ENCODE measurements at places on chromosomes 1 and 21. TPM values are rescaled to one million over a fixed set of nuclear protein-coding genes. Genes with fewer than 3 reads are reported as not detected.

GRCh38 chr1:246588159-246588721 lies 22.0 kb downstream of the CNST start:
- no peak for DNase-seq

GRCh38 chr1:225378880-225379279 lies 49.0 kb downstream of the LBR start:
- DNase-seq: no peak

GRCh38 chr21:21632926-21633325 lies 634.7 kb downstream of the NCAM2 start:
- DNase-seq: no peak

The CBR3 gene
- not detected for total RNA-seq

- DNase-seq: no peak
Measured at GRCh38 chr1:1672181-1672965, 13.6 kb upstream of the CDK11B start.

DNA sequence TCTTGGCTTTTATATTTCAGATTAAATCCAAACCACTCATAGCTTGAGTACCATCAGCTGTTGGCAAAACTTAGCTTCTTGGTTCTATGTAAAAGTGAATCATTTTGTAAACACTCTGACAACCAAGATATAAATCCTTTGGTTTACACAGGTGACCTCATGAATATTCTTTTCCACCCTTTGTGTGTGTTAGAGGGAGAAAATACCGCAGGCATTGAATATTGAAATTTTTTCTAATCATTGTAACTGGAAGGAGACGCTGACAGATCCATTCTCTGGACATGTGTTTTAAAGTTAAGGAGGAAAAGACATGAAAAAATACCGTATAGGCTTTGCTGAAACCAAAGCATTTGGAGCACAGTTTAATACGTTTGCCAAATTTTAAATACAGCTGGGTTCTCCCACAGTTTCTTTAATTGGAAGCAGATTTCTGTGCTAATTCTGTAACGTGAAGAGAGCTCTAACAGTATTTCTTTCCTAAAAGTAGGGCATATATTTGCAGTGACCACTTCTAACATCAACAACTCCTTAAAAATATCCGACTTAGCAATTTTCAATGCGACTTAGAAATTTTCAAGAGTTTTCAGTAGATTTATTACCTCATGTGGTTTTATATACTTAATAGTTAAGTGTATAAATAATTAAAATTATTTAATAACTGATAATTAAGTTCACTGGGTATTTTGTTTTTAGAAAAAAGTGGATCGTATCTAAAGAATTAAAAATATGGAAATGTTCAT lies 388.2 kb downstream of the USP25 start:
- no peak for DNase-seq

The RUNX3 gene
- total RNA-seq: 0.07 TPM

DNA sequence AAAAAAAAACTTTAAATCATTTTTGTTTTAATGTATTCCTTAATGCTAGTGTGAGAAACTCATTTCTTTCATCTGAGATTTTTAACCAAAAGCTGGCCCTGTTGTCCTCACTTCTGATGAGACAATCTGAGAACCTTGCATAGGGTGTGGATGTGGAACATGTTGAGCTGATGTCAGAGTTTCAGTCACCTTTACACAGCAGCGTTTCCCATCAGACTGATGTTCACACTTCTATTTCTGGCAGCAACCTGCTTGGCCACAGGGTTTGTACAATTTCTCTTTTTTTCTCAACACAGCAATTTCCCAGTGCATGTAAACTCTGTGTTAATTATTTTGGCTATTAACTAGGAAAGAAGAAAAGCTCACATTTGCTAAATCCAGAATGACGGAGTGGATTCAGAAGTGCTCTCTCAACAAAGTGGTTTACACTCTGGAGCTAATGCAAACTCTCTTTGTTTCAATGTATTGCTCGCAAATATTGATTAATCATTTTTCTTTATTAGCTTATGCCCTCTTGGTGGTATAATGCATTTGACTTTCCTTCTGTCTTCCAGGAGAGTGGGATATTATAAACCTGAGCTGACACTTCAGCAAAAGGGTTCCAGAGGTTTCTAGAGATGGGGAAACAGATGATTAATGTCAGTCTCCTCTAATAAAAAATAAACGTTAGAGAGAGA lies 70.5 kb upstream of the HSPA13 start:
- no peak for DNase-seq

The PPIH gene
- 53.4 TPM for total RNA-seq

DNA sequence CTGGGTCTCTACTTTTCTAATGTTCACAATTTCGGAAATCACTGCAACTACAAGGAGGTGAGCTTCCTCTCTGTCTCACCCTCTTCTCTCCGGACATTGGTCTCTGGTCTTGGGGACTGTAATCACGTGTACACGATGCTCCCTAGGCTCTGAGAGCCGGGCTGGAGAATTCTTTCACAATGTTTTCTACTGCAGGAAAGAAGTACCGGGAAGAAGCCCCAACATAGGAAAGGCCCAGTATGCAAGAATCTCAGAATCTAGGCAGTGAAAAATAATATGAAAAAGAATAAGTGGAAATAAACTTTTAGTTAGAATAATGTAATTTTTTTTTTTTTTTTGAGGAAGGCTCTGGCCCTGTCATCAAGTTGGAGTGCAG lies 13.5 kb upstream of the HJV start:
- DNase-seq: no peak

- no peak for DNase-seq
Measured at GRCh38 chr1:40711465-40712404, 20.2 kb downstream of the NFYC start.

The SPRR2B gene
- not detected for total RNA-seq

DNA sequence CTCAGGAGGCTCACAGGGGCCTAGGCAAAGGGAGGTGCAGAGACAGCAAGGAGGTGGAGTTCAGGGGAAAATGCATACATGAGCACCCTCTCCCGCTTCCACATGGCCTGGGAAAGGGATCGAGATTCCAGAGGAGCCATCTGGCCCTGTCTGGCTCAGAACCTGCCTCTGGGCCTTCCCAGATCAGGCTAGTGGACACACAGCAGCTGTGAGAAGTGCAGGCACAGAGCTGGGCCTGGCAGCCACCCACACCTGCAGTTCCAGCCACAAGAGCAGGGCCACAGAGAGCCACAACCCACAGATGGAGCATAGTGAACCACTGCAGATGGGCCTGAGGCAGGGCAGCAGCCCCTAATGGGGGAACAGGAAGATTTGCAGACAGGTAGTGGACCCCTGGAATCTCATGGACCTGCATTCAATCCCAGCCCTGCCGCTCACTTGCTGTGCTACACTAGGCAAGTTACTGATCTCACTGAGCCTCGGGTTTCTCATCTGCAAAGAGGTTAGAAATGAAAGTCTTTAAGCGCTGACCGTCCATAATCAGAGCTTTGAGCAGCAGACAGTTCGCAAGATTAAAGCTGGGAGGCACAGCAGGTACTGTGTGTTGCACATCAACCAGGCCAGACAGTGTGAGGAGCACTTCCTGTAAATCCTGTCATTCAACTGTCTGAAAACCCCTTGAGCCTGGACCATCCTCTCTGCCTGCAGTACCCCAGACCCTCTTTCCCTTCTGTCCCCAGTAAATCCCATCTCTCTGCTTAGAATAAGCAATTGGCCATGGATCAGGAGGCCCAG lies 58.0 kb downstream of the MATN1 start:
- DNase-seq: no peak

DNA sequence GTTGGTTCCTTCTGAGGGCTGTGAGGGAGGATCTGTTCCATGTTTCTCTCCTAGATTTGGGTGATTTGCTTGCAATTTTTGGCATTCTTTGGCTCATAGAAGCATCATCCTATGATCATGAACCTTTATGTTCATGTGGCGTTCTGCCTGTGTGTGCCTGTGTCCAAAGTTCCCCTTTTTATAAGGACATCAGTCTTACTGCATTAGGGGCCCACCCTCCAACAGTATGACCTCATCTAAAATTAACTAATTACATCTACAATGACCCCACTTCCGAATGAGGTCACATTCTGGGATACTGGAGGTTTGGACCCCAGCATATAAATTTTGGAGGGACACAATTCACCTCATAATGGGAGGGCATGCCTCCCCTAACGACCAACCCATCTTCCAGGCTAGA lies 12.8 kb upstream of the CAMK1G start:
- DNase-seq: no peak

GRCh38 chr1:156692925-156693847 lies 12.2 kb downstream of the CRABP2 start:
- peak; percentile 81 for DNase-seq

DNA sequence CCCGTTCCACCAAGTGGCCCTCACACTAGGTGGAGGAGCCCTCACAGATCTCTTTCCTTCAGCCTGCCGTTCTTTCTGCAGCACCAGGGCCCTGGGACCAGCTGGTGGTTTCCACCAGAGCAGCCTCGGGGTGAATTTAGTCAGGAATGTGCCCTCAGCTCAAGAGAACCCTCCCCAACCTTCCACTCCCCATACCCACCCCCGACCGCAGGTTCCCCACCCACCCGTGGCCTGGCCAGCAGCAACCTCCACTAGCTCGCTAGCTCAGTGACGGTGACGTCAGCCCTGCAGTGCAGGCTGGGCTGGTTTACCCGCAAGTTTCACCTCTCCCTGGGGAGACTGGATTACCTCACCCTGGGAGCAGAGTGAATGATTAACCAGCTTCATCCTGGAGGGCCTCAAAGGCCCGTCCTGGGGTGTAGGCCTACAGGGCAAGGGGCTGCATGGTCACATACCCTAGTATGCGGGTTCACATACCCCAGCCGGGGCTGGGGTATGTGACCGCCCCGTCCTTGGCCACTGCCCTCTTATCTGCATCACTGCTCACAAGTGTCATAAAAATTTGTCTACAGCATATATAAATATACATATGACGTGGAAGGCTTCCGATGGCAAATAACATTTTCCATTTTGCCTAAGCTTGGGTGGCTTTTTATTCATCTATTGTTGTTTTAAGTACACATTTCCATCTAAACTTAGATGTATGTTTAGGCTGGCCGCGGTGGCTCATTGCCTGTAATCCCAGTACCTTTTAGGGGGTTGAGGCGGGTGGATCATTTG lies 24.5 kb downstream of the ELF3 start:
- peak; percentile 76 for DNase-seq

The FYB2 gene
- total RNA-seq: 9.6 TPM

GRCh38 chr1:32884726-32885125 lies 1.6 kb upstream of the HPCA start:
- DNase-seq: no peak

DNA sequence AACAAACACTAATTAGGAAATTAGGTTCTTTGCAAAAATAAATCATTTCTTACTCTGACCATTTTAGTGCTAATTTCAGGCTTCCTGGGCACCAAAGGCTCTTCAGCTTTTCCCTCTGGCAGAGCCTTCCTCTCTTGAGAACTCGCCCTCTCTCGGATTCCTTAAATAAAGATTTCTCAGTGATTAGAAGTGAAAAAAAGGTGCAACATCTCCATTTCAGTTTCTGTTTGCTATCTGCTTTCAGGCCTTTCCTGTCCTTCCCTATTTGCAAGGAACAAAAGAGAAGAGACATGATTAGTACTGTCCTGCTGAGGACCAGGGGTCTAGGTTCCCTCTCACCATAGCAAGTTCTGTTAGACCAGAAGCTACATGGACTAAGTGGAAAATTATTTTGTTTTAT lies 27.8 kb upstream of the CACYBP start:
- no peak for DNase-seq

DNA sequence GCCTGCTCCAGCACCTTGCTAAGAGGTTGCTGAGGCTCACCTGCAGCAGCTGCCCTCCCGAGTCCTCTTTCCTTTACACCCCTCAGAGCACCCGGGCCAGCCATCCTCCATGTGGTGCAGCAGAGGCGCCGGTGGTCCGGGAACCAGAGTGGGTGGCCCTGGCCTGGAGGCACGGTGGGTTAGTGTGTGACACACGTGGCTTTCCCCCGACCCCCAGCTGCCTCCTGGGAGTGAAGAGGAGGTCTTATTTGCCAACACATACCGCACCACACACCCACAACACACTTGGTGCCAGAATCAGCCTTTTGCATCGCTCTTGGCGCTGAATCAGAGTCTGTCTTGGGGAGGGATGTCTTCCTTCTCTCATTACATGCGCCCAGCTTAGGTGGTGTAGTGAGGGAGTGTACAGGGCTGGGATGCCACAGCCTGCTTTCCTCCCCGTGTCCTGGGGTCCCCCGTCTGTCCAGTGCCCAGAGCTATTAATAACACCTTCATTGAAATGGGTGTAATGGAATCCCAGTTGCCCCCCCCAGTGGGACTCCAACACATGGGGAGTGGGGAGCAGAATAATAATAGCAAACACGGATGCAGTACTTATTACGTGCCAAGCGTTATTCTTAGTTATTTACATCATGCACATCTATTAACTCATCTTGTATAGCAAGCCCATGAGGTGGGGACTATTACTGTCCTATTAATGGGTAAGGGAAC lies 38.2 kb downstream of the MAPKAPK2 start:
- no peak for DNase-seq

GRCh38 chr1:9922342-9922741 lies 12.3 kb upstream of the CTNNBIP1 start:
- DNase-seq: no peak

GRCh38 chr1:117427297-117427696 lies 60.0 kb downstream of the MAN1A2 start:
- no peak for DNase-seq

The GPR25 gene
- total RNA-seq: not detected

DNA sequence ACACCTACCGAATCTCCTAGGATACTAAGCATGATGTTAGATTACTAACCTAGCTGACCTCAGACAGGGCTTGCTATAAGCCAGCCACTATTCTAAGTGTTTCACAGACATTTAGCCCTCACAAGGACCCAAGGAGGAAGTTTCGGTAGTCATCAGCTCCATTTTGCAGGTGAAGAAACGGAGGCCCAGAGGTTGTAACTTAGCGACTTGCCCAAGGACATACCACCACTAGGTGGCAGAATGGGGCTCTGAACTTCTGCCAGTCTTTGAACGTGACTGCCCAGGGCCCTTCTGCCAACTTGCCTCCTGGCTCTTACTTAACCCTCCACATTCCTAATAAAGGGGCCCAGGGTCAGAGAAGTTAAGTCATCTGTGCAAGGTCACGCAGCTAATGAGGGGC lies 283.5 kb downstream of the C1orf94 start:
- peak; percentile 23 for DNase-seq

DNA sequence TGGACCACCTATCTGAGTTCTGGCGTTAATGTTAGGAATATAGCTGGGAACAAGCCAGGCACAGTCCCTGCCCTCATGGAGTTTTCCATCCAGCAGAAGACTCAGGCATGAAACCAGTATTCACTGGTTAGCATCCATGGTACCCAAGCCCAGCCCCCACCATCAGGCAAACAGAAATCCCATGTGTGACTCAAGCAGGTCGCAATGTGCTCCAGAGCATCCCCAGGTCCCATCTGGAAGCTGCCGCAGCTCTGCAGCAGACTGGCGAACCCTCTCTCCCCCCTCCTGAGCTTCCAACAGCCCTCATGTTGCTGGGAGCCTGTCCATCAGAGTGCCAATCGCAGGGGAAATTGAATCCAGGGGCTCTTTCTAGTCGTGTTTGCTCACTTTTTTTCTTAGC lies 174.2 kb downstream of the RRAGC start:
- no peak for DNase-seq

- no peak for DNase-seq
Measured at GRCh38 chr1:93615582-93616150, 66.0 kb downstream of the BCAR3 start.

DNA sequence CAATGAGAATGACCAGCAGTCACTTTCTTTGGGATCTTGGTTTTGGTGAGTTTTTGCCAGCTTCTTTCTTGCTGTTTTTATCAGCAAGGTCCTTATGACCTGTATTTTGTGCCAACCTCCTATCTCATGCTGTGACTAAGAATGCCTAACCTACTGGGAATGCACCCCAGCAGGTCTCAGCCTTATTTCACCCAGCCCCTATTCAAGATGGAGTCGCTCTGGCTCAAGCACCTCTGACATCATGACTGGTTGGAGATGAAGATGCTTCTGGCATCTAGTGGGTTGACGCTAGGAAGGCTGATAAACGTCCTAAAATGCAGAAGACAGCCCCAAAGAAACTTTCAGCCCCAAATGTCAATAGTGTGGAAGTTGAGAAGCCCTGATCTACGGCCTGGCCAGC lies 33.6 kb upstream of the NHLH2 start:
- no peak for DNase-seq
